ENCODE measurements at places on chromosomes 5 and 9.

DNA sequence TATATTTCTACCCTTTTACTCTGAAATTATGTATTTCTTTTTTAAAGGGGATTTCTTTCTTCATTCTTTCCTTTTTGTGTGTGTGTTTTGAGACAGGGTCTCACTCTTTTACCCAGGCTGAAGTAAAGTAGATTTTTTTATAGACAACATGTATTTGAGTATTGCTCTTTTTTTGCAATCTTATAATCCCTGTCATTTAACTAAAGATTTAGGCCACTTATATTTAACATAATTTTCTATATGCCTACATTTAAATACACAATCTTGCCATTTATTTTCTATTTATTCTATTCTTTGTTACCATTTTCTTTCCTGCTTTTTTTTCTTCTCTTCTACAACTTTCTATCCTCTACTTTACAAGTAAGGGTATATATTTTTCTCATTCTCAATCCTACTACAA, 416.0 kb upstream of the IRX2 start:
- no peak for DNase-seq

DNA sequence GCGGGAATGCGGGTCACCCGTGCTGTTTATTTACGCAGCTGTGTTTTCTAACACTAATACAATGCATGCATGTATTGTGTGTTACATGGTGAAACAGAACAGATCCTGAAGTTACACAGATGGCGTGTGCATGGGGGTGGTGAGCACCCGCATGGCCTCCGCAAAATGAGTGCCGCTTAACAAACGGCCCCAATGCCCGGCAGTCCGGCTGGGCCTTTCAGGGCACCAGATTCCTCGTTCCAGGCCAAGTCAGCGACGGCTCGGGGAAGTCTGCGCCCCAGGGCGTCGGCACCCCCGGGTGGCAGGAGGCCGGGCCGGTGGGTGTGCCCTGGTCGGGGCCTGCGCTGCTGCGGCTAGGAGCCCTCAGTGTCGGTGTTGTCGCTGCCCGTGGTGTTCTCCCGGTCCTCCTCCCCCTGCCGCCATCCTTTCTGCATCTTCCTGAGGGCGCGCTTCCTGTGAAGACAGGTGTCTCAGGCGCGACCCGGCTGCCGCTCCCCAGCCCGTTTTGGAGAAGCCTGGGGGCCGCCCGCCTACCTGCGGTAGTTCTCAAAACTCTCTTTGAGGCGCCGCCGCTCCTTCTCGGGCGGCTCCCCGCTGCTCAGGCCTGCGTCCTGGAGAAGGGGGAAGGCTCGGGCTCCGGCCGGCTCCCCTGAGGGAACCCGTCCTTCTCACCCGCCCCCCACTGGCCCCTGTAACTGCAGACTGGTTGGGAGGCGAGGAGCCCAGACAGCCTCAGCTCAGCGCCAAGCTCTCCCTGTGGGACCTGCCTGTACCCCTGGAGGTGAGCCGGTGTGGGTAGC, 605 bp upstream of the DNLZ start:
- DNase-seq: no peak

DNA sequence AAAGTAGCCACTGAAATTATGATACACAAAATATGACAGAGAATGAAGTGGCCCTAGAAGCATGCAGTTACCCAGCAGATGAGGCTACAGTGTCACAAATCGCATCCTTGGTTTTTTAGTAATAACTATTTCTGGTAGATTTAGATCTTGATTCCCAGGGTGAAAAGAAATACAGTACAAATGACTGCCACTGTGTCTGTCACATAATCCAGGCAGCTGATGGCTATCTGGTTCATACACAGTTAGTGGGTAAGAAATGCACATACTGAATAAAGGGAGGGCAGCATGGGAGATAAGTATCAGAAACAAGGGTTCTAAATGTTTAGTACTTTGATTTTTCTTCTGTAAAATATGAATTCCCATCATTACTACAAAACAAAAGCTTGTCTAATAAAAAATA, 41.5 kb downstream of the POC5 start:
- no peak for DNase-seq

- DNase-seq: no peak
Observed at GRCh38 chr5:125491986-125492492, 745.6 kb upstream of the ZNF608 start.

DNA sequence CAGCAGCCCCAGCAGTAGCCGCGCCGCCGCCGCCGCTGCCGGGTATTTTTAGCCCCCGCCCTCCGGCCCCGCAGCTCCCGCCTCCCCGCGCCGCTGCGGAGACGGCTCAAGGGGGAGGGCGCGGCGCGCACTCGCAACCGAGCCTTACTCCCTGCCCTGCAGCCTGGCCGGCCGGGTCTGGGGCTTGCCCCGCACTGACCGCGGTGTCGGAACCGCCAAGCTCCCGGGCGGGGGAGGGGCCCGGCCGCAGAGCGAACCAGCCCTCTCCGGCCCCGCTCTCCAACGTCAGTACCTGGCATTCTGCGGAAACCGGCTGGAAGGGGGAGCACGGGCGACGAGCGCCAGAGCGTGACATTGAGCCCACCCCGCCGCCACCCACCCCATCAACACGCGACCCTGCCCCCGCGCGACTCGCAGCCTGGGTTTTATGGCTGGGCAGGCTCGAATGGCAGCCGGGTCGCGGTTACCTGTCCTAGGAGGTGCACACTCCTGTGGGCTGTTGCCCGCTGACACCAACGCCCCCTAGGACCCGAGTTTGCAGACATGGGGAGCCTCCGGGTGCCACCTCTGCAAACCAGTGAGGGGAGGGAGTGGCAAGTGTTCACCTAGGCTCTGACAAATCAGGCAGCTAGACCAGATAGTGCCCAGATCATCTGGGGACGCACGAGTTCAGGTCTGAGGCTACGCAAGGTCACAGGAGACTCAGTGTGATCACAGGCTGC, at the start of gene ACSL6:
Gene ACSL6 (minus strand): TSS at position 37 of the 722 bp plus-strand sequence. CDS start 105 bp downstream, outside the sequence.
- no peak for DNase-seq

DNA sequence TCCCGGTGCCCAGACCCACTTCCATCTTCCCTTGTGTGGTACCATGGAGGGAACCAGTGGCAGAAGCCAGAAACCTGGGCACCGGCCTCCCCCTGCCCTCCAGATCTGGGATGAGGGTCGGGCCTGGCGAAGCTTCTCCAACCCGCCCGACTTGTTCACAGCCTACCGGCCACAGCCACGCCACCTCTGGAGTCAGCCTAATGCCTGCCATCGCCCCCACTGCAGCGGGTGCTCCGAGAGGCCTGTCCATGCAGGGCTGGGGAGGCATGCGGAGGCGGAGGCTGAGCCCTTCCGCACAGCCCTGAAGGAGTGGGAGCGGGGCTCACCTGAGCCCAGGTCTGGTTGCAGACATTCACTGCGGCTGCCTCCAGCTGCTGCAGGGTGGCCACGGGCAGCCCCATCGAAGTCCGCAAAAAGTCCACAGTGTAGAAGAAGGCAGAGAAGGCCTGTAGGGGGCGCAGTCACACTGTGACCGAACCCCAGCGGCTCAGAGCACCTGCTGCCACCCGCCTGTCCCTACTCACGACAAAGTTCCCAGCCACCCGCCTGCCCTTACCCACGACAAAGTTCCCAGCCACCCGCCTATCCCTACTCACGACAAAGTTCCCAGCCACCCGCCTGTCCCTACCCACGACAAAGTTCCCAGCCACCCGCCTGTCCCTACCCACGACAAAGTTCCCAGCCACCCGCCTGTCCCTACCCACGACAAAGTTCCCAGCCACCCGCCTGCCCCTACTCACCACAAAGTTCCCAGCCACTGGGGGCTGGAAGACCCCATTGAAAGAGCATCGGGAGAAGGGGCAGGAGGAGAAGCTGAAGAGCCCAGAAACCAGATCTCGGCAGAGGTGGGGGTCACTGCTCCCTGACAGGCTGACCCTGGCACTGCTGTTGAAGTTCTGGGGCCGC, 3.8 kb upstream of the NPDC1 start:
- peak; percentile 55 for DNase-seq

GRCh38 chr5:57817924-57818323, 335.3 kb upstream of the ACTBL2 start:
- DNase-seq: no peak

DNA sequence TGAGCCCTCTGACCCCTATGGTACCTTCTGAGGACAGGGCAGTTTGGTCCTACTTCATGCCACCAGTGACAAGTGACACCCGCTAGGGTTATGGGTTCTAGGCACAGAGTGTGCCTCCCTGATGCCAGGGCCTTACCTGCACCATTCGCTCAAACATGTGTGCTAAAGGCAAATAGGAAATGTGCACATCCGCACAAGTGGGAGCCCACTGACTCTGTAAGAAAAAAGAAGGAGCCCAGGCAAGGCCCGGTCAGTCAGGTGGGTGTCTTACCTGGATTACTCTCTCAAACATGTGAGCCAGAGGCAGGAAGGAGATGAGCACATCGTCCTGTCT, 29.1 kb upstream of the MEIKIN start:
- DNase-seq: no peak

All from NCI-H2171 (cell line).